ENCODE measurements at places on chromosomes 1 and 21.

DNA sequence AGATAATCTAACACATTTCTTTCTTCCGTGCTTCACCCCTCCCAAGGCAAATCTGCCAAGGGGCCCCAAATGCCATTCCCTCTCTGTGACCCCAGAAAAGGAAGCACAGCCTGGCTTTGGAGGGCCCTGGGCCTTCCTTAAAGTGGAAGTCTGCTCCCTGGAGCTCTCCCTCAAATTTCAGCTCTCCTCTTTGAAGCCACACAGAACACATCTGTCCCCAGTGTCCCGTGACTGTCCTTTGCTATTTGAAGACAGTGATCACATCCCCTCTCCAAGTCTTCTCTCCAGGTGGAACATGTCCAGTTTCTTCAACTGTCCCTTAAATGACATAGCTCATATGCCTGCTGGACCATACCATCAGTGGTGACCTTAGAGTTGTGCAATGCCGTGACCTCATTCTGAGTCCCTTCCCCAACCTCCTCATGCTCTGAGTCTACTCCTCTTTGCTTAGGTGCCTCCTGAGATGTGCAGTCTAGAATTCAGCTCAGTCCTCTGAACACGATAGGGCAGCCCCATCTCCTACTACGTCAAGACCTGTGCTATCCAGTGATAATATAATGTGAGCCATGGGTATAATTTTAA lies 18.4 kb upstream of the FOXO6 start:
- DNase-seq, result no peak

DNA sequence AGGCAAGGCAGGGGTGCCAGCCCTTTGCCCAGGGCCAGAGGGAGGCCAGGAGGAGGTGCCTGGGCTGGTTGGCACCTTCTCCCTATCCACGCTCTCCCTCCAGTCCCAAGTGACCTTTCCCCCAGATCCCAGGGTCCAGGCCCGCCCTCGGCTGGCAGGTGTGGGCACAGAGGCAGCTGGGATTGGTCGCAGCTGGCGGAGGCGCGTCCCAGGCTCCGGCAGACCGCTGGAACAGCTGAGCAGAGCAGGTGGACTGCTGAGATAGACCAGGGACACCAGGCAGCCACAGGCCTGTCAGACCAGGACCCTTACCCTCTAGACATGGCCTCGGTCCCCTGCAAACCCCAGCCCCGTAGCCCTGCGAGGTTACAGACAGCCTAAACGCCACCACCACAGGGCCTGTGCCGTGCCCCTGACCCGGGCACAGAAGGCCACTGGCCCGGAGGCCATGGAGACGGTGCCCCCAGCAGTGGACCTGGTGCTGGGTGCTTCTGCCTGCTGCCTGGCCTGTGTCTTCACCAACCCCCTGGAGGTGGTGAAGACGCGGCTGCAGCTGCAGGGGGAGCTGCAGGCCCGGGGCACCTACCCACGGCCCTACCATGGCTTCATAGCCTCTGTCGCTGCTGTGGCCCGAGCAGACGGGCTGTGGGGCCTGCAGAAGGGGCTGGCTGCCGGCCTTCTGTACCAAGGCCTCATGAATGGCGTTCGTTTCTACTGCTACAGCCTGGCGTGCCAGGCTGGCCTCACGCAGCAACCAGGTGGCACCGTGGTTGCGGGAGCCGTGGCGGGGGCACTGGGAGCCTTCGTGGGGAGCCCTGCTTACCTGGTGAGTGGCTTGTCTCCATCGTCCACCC lies at the start of gene SLC25A34:
TSS of gene SLC25A34 (plus strand) at position 221 of the 854 bp plus-strand sequence. CDS start at position 449, 228 bp downstream.
- DNase-seq, result no peak

DNA sequence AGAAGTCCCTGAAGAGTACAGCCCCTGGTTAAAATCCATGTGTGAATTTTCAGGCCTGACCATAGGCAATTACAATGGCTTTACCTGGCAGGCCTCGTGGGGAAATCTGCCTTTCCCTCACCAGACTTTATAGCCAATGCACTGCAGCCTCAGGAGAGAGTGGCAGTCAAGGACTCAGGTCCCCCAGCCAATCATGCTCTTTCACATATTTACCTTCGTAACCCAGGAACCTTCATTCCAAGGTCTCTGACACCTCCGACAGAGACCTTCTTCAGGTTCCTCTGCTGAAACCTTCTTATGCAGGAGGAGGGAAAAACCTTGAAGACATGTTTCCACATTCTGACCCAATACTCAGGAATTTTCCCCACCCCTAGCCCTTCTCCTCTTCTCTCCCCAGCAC lies 118.9 kb downstream of the FASLG start:
- no peak for DNase-seq

GRCh38 chr1:91153341-91153740 lies 131.5 kb upstream of the ZNF644 start:
- DNase-seq, result no peak

GRCh38 chr21:43286196-43286595 lies 117.4 kb downstream of the CRYAA start:
- DNase-seq, result no peak

DNA sequence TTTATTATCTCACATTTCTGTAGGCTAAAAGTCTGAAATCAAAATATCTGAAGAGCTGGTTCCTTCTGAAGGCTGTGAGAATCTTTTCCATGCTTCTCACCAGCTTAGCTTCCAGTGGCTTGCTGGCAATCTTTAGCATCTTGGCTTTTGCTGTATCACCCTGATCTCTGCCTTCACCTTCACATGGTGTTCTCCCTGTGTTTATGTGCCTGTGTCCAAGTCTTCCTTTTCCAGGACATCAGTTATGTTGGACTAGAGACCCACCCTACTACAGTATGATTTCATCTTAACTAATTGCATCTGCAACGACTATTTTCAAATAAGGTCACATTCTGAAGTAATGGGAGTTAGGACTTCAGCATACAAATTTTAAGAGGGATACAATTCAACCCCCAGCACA lies 772.3 kb upstream of the ADAMTS5 start:
- DNase-seq, result no peak

- DNase-seq, result no peak
These were observed 20.2 kb downstream of the PHGDH start for GRCh38 chr1:119731741-119732430.

DNA sequence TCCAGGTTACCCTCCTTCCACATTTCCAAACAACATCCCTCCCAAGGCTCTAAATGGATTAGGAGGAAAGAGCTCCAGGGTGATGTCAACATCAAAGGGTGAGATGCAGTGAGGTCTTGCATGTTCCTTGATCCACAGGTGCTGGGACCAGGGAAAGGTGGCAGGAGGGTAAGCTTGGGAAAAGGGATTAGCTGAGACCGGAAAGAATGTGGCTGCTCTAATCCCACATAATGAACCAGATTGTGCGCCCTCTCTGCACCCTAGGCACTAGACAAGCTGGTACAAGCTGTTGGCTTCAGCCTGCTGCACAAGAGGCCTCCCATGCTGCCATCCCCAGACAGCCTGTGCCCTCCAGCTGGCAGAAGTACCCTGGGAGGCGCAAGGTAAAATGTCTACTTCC lies 34.9 kb downstream of the PLXNA2 start:
- no peak for DNase-seq

GRCh38 chr1:37621326-37621870 lies 13.3 kb downstream of the RSPO1 start:
- DNase-seq, result no peak

- no peak for DNase-seq
These were observed 86.0 kb upstream of the SELENON start for GRCh38 chr1:25713961-25714360.

DNA sequence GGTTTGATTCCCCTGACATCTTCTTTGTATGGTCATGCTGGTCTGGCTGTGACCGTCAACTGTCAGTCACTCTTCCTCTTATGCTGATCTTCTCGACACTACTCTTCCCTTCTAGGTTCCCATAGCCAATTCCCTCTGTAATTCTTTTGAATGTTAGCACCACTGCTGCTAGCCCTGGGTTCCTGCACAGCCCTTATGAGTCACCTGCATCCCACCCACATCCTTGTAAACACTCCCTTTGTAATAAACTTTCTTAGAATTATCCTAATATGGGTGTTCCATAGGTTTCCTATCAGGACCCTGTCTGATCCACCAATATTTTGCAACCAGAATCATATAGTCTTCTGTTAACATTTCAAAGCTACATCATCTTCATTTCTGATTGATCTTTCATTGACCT lies 37.1 kb downstream of the JUN start:
- DNase-seq, result no peak

GRCh38 chr1:73761559-73761958 lies 436.4 kb downstream of the LRRIQ3 start:
- DNase-seq, result no peak

DNA sequence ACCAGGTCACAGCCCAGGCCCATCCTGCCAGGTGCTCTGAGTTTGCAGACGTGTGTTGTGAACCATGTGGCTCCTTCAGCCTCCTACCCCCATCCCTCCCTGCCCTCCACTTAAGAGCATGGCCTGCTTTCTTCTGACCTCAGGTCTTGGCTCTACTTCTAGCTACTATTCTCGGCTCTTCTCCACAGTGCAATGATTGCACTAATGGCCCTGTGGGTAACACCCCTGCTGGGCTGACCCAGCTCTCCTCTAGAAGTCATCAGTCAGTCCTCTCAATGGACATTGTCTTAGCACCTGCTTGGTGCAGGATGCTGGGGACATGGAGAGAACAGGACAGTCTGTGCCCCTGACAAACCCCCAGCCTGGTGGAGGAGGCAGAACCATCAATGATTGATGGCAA lies 22.2 kb upstream of the IFFO2 start:
- DNase-seq, result no peak

DNA sequence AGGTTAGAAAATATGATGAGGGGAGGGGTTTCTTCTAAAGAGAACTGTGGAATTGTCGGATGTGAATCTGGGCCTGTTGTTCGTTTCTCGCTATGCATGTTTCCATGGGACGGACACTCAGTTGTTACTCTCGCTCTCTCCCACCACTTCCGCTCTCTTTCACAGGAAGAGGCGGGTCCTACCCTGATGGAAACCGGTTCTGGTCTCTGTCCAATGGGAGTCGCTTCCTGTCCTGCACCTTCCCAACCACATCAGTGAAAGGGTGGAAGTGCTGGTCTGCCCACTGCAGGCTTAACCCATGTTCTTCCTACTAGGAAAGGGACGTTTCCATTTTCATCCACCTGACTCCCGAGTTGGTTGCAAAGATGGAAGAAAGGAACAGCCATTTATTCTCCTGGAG lies 119.4 kb downstream of the KCNJ15 start:
- DNase-seq, result no peak

DNA sequence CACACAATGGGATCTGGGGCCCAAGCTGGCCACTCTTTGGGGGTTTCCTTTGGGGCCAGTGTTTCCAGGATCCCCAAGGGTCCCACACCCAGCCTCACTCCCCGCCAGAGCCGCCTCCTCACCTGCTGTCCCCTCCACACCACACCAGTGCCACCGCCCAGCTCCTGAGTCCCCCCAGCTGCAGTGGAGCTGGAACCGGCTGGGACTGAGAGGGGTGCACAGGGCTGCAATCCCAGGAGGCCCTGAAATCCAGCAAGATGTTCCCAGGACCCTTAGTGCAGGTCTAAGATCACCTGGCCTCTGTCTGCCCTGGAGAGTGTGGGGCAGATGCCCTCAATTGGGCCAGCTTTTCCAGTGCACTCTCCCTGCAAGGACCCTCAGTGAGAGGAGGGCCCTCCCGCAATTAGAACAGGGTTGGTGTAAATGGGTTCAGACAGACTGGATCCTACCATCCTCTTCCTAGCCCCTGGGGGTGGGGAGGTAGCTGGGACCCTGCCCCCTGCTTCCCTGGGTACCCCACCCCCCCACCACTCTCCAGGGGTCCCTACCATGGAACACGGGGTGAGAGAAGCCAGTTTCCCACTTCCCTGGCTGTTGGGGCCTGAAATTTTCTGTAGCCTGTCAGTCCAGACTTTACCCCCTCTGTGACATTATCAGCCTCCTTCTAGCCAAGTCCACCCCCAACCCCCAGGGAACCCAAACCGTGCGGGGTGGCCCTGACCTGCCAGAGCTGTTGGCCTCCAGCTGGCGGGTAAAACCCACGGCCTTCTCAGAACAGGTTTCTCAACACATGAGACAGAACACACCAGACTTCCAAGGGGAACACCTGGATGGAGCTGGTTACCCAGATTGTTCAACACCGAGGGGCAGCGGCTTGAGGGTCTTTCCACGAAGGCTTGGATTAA lies 7.0 kb downstream of the KRTAP10-12 start:
- no peak for DNase-seq

GRCh38 chr1:91381844-91382243 lies 22.8 kb downstream of the HFM1 start:
- DNase-seq, result no peak

DNA sequence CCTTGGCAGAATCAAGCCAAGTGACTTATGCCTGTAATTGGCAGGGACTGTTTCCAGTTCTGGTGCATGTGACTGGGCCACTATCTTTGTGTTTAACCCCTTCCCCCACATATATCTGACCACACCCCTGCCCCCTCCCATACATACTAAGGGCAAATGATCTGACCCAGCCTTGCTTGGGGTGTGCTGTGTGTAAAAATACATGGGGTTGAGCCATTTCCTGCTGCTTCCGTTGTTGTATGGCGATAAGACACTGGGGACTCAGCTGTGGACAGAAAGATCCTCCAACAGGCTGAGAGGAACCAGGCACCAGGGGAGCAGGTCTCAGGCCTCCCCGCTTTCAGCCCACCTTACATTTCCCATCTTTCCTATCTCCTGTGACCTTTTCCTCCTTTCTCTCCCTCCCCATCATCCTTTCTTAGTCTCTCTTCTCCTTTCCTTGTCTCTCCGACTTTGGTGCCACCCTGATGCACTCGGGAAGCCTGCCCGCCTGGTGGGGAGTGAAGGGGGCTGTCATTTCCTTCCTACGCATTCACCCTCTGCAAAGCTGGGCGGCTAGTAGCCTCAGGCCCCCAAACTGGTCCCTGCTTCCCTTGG lies 39.7 kb downstream of the TMCC2 start:
- DNase-seq, result no peak

DNA sequence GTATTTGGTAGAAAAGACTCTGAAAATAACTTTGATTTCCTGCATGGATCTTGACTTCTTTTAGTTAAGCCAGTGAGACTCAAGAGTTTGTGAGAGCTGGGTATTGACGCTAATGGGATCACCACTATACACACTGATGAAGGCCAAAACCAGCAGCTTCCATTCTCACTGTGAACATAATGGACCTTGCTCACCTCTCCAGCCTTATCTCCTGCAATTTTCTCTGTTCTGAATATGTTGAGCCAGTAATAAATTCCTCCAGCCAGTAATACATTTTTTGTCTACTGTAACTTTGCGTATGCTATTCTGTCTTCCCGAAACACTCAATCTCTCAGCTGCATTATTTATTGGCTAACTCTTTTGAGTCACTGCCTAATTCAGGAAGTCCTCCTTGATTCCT lies 111.6 kb upstream of the PPP2R5A start:
- no peak for DNase-seq

- no peak for DNase-seq
These were observed 322 bp downstream of the TFB2M start for GRCh38 chr1:246565751-246566127.

DNA sequence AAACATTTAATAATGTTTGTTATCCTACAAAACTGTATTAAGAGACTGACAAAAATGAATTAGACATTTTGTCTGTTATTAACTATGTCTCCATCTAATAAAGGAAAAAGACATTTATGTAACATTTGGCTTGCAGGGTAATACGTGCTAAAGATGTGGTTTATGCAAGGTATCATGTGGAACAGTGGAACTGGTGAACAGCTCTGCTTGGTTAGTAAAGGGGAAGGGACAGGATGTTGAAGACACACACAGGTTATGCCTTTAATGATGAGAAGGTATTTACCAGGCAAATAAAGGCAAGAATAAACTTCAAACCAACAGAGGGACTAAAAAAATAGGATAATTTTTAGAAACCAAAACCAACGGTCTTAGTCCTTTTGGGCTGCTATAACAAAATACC lies 93.1 kb downstream of the UCHL5 start:
- no peak for DNase-seq
